H9 (cell line): ENCODE measurements at places on chromosomes 7 and 10. TPM values are rescaled to one million over a fixed set of nuclear protein-coding genes. Genes with fewer than 3 reads are reported as not detected.
A peak's percentile ranks its signal among the peaks of the same experiment; 100 is the strongest.

GRCh38 chr10:42985436-42986316, 91.2 kb upstream of the RET start:
- no peak overlapping the region for H3K27ac ChIP-seq
- DNase-seq = no peak
- H3K36me3 ChIP-seq = no peaks in the 10 kb centered on the region
- H3K27me3 ChIP-seq = no peaks in the 10 kb centered on the region
- H3K4me3 ChIP-seq = no peak overlapping the region

TES gene
- total RNA-seq = 28.2 and 30.9 TPM in 2 replicates

GRCh38 chr7:112185005-112185834, 21.0 kb downstream of the DOCK4 start:
- no peaks in the 10 kb centered on the region for H3K36me3 ChIP-seq
- no peaks in the 10 kb centered on the region for H3K27me3 ChIP-seq
- no peaks in the 10 kb centered on the region; the same call in 1 of the 2 replicates for H3K4me1 ChIP-seq
- H3K4me3 ChIP-seq = no peak overlapping the region

TRPV5 gene
- total RNA-seq = not detected in 2 replicates

GPNMB gene
- 1.2 TPM in 2 replicates for total RNA-seq

DNA sequence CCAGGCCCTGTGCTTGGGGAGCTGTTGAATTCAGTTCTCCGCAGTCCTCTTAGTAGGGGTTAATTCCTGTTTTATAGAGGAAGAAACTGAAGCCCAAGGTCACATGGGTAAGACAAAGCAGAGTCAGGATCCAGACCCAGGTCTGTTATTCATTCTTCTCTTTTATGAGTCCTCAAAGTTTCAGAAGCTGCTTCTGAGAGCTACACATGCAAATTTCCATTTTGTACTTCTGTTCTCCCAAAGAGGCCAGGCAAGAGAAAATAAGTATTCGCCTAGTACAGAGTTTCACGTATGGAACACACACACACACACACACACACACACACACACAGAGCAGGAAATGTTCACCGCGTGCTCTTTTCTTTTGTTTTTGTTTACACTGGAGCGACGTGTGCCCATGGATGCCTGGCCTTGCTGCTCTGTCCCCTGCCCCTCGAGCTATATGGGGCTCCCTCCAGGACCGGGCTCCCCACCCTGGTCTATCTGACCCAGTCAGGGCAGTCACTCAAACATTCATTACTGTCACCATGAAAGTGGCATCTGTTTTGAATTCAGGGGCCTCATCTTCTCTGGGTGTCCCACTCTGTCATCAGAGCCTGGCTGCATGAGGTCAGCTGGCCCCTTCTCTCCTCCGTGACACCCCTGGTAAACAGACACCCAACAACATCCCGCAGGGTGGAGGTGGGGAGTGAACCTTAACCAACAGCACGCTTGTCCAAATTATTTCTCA, 84.4 kb downstream of the TNS3 start:
- H3K36me3 ChIP-seq = no peaks in the 10 kb centered on the region
- no peaks in the 10 kb centered on the region for H3K27me3 ChIP-seq
- no peaks in the 10 kb centered on the region; the same call in 1 of the 2 replicates for H3K4me1 ChIP-seq

HMX3 gene
- total RNA-seq = 0.20 TPM in 1 of 2 replicates, not detected in the other

CRTAC1 gene
- total RNA-seq = 0.46 and 0.48 TPM in 2 replicates

TMEM225B gene
- total RNA-seq = 0.44 TPM in 1 of 2 replicates, not detected in the other

GRCh38 chr10:82932451-82932850, 1057.5 kb downstream of the NRG3 start:
- no peak for DNase-seq
- H3K4me3 ChIP-seq = no peak overlapping the region
- H3K4me1 ChIP-seq = no peaks in the 10 kb centered on the region
- H3K27ac ChIP-seq = no peak overlapping the region
- H3K27me3 ChIP-seq = no peaks in the 10 kb centered on the region

DNA sequence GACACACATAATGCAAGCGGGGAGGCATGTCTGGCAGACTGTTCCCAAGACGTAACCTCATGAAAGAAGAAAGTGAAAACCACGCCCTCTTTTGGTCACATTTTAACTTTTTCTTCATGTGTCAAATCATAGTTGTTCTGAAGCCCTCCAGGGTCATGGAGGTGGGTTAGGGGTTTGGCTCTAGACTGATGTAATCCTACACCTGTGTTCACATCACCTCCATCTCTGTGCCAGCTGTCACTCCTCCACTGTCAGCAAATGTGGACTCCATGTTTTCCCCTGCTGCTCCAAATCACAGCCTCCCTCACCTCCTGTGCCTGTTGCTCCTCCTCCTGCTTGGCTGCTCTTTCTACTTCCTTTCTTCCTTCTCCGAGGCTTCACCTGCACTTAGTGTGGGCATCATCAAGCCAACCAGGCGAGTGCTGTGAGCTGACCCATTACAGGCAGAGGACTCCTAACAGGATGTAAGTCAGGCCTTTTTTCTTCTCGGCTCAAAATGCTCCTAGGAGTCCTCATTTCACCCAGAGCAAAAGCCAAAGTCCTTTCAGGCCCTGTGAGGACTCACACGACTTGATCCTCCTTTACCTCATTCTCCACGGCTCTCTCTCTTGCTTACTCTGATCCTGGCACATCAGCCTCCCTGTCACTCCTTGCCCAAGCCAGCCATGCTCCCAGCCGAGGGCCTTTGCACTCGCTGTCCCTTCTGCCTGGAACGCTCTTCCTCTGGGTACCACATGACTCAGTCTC, 66.4 kb upstream of the IFRD1 start:
- H3K4me1 ChIP-seq = no peaks in the 10 kb centered on the region
- H3K4me3 ChIP-seq = no peak overlapping the region
- DNase-seq = peak; percentile 39

DNA sequence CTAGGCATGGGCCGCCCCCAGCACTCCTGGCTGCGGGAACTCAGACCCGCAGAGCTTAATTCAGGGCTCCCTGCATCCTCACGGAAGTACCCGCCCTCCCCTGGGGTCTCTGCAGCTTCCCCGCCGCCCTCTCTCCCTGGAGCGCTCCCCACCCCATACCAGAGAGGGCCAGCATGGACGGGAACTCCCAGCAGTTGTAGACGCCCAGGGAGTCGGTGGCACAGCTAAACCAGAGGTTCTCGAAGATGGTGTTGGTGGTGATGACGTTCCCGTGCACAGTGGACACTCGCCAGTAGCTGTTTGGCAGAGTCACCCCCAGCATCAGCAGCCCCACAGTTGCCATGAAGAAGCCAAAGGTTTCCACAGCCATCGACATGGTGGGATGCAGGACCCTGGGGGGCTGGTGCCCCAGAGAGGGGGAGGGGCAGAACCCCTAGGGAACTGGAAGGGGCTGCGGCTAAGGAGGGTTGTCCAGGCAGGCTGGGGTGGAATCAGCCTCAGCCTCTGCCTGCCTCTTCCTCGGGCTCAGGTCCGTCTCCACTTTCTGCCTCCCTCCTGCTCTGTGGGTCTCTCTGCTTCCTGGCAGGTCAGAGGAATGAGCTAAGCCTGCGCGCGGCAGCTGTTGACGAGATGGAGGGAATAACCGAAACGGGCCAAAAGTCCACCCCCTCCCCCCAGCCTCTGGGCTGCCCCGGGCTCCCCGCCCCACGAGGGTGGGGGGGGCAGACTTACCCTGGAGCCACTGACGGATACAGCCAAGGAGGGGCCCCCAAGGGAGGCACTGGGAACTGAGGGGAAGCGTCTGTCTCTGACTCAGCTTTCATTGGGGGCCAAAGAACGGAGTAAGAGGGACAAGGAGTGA, at the start of gene CLDN15:
Gene CLDN15 (minus strand): TSS at position 597 of the 862 bp plus-strand sequence. CDS start 221 bp downstream, at position 376.
- DNase-seq = no peak
- peaks cover 3% of the 10 kb centered on the region; the same call in 1 of the 2 replicates for H3K36me3 ChIP-seq
- H3K27me3 ChIP-seq = no peaks in the 10 kb centered on the region
- H3K27ac ChIP-seq = no peak within 1 kb of the TSS
- H3K4me1 ChIP-seq = 0 out of 2 replicates have a peak, but pooled peaks cover 3% of the 10 kb centered on the region

GRCh38 chr7:4687956-4688355, 5.9 kb downstream of the FOXK1 start:
- no peak for DNase-seq
- no peak overlapping the region for H3K27ac ChIP-seq
- no peaks in the 10 kb centered on the region; the same call in 1 of the 2 replicates for H3K4me1 ChIP-seq
- peaks cover 4% of the 10 kb centered on the region; the same call in 2 of the 3 replicates for H3K36me3 ChIP-seq
- H3K27me3 ChIP-seq = no peaks in the 10 kb centered on the region; the same call in 1 of the 2 replicates

RADIL gene
- 3.5 and 4.7 TPM in 2 replicates for total RNA-seq

MRPS16 gene
- total RNA-seq = 122 and 128 TPM in 2 replicates

GRCh38 chr7:158803367-158803969, 25.8 kb downstream of the ESYT2 start:
- H3K27me3 ChIP-seq = no peaks in the 10 kb centered on the region
- H3K36me3 ChIP-seq = peaks cover 37% of the 10 kb centered on the region
- no peak overlapping the region for H3K27ac ChIP-seq

SPRN gene
- total RNA-seq = 0.42 TPM in 2 replicates

DNA sequence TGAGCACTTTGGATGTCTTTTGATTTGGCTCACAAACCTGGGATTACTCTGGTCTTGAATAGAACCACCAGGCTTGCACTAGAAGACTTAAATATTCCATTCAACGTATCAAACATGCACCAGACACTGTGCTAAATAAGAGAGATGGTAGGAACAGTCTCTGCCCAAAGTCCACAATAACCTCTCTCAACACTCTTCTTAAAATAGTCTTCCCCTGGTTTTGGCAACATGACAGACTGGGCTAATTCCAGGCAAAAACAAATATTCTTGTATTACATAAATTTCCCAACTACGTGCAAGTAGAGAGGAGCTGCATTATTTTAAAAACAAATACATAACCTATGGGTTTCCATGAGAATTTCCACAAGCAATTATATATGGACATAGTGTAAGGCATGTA, 64.8 kb upstream of the PAPSS2 start:
- H3K27me3 ChIP-seq = no peaks in the 10 kb centered on the region; the same call in 1 of the 2 replicates
- H3K4me3 ChIP-seq = no peak overlapping the region
- no peak overlapping the region for H3K27ac ChIP-seq
- DNase-seq = no peak

GRCh38 chr10:78298835-78299234, 265.2 kb downstream of the RPS24 start:
- DNase-seq = no peak
- H3K4me1 ChIP-seq = peaks cover 2% of the 10 kb centered on the region; the same call in 1 of the 2 replicates
- no peak overlapping the region for H3K4me3 ChIP-seq
- no peaks in the 10 kb centered on the region for H3K27me3 ChIP-seq

CH25H gene
- total RNA-seq = 0.88 and 1.0 TPM in 2 replicates

GRCh38 chr7:20079080-20079479, 138.1 kb downstream of the MACC1 start:
- no peak overlapping the region for H3K4me3 ChIP-seq
- no peak overlapping the region for H3K27ac ChIP-seq
- no peak for DNase-seq
- H3K27me3 ChIP-seq = no peaks in the 10 kb centered on the region
- no peaks in the 10 kb centered on the region for H3K36me3 ChIP-seq
- H3K4me1 ChIP-seq = peaks cover 10% of the 10 kb centered on the region

DNA sequence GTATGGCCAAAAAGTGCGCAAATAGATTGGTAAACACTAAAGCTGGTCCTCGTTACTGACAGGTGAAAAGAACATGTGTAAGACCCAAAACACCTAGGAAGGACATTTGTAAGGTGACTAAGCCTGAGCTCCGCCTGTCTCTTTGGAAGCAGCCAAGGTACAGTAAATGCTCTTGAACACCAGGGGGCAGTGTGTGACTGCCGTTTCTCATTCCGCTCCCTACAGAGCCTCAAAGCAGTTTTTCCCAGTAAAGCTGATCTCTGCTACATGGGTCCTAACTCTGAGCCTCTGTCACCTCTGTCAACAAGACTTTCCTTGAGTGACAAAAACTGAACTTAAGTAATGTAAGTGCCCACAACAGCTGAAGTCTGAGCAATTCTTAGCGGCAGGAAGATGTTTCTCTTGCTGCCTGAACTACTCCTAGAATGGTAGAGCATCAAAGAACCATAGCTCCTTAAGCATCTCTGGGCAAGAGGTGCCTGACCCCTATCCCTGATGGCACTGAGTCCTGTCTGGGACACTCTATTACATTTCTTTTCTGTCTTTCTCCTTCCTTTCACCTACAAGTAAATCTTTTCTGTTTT, 238.0 kb upstream of the INHBA start:
- H3K27me3 ChIP-seq = no peaks in the 10 kb centered on the region; the same call in 1 of the 2 replicates
- DNase-seq = peak; percentile 77
- no peaks in the 10 kb centered on the region for H3K4me1 ChIP-seq
- H3K27ac ChIP-seq = no peak overlapping the region
- H3K4me3 ChIP-seq = no peak overlapping the region
- H3K36me3 ChIP-seq = no peaks in the 10 kb centered on the region

DNAJC30 gene
- total RNA-seq = 8.1 and 8.7 TPM in 2 replicates

GRCh38 chr7:73349763-73350162, 21.8 kb downstream of the FKBP6 start:
- H3K36me3 ChIP-seq = peaks cover 7% of the 10 kb centered on the region
- H3K27ac ChIP-seq = no peak overlapping the region
- no peak for DNase-seq
- peaks cover 10% of the 10 kb centered on the region; the same call in 1 of the 2 replicates for H3K4me1 ChIP-seq
- no peak overlapping the region for H3K4me3 ChIP-seq

DKK1 gene
- total RNA-seq = 0.64 and 1.1 TPM in 2 replicates

GRCh38 chr10:102316421-102316820, 71.1 kb downstream of the GBF1 start:
- H3K36me3 ChIP-seq = no peaks in the 10 kb centered on the region
- no peak overlapping the region for H3K27ac ChIP-seq
- no peaks in the 10 kb centered on the region for H3K4me1 ChIP-seq
- DNase-seq = no peak

DNA sequence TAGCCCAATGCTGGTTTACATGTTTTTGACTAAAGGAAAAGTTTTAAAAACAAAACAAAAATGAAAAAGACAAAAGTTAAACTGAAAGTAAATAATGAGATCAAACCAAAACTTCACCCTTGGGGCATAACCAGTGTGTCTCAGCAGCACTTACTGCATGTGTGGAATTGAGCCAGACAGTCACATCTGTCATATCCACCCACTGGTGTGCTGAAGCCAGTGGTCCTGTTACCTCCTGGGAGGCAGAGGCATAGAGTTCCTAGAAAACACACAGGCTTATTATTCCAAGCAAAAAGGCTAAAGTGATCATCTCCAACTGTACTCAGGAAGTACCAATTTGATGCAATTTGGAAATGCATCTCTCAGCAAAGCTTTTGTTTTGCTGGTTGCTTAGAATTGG, 40.4 kb downstream of the ASAH2 start:
- H3K36me3 ChIP-seq = no peaks in the 10 kb centered on the region
- H3K27me3 ChIP-seq = no peaks in the 10 kb centered on the region
- no peak overlapping the region for H3K27ac ChIP-seq
- no peak for DNase-seq

- no peak overlapping the region for H3K27ac ChIP-seq
- H3K4me3 ChIP-seq = no peak overlapping the region
- no peaks in the 10 kb centered on the region for H3K36me3 ChIP-seq
- no peaks in the 10 kb centered on the region for H3K27me3 ChIP-seq
- DNase-seq = no peak
These were observed 206.3 kb downstream of the MDFIC start for GRCh38 chr7:115128154-115128553.
